ENCODE measurements at places on chromosomes 6 and 20. TPM values are rescaled to one million over a fixed set of nuclear protein-coding genes. Genes with fewer than 3 reads are reported as not detected.

The FGD2 gene
- total RNA-seq: 19.9 TPM

The LGSN gene
- not detected for total RNA-seq

- peak; percentile 97 for DNase-seq
- peak overlapping the region; percentile 11 for H3K4me3 ChIP-seq
- no peaks in the 10 kb centered on the region for H3K27me3 ChIP-seq
Measured at GRCh38 chr20:45293041-45294002, 13.3 kb upstream of the RBPJL start.

DNA sequence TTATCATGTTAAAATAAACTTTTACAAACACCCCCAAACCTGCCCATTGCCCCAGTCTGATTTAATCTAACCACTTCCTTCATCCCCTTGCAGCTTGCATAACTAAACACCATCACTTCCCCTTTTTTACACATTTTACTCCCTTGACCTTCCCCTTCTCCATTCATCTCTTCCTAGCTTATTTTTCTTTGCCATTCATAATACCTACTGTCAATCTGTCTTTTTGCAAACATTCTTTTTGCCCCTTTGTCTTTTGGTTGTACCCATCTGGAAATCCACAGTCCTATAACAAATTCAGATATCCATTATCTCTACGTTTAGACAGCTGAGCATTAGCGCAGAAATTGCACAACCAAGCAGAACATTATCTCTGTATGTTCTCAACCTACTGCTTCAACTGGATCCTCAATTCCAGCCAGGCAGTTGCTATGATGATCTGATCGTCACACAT, 51.2 kb downstream of the C6orf52 start:
- no peaks in the 10 kb centered on the region for H3K36me3 ChIP-seq
- H3K27me3 ChIP-seq: no peaks in the 10 kb centered on the region
- no peak overlapping the region for H3K27ac ChIP-seq
- H3K4me3 ChIP-seq: no peak overlapping the region
- no peak for DNase-seq
- no peaks in the 10 kb centered on the region for H3K4me1 ChIP-seq

GRCh38 chr6:43669050-43669921, 18.3 kb downstream of the MRPS18A start:
- H3K27me3 ChIP-seq: no peaks in the 10 kb centered on the region
- H3K4me3 ChIP-seq: no peak overlapping the region
- no peaks in the 10 kb centered on the region for H3K36me3 ChIP-seq
- no peaks in the 10 kb centered on the region for H3K4me1 ChIP-seq
- peak; percentile 88 for DNase-seq
- no peak overlapping the region for H3K27ac ChIP-seq

The THBD gene
- 54.0 TPM for total RNA-seq

The SLC32A1 gene
- total RNA-seq: not detected
